ENCODE measurements at places on chromosomes 11 and 22.

GRCh38 chr11:126518972-126519690 lies 163.6 kb downstream of the ST3GAL4 start:
- no peak overlapping the region for H3K4me3 ChIP-seq
- no peak overlapping the region for H3K27ac ChIP-seq
- no peak for DNase-seq
- peaks cover 42% of the 10 kb centered on the region for H3K27me3 ChIP-seq

GRCh38 chr11:44880953-44881352 lies 69.7 kb downstream of the TP53I11 start:
- H3K4me1 ChIP-seq, result peaks cover 6% of the 10 kb centered on the region
- no peak overlapping the region for H3K27ac ChIP-seq
- DNase-seq, result no peak
- H3K27me3 ChIP-seq, result peaks cover 91% of the 10 kb centered on the region

DNA sequence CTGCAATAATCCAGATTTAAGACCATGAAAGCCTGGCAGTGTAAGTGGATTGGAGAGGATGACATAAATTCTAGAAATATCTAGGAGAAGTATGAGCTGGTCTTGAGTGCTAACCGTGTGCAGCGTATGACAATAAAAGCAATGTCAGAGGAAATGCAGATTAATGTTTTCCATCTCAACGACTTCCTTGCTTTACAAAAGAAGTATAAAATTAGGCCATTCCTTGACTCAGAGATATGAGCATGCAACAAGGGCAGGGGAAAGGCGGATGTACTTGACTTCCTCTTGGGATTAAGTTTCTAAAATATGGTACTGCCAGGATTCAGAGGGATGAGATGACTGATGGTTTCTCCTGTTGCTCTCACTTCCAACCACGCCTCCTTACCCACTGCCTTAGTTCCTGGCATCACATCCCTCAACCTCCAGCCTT lies 32.3 kb downstream of the ADAMTS15 start:
- no peak overlapping the region for H3K27ac ChIP-seq
- no peak overlapping the region for H3K4me3 ChIP-seq
- no peaks in the 10 kb centered on the region for H3K36me3 ChIP-seq
- no peaks in the 10 kb centered on the region for H3K27me3 ChIP-seq
- peak; percentile 58 for DNase-seq

- no peak overlapping the region for H3K4me3 ChIP-seq
- H3K4me1 ChIP-seq, result peaks cover 14% of the 10 kb centered on the region
- no peaks in the 10 kb centered on the region for H3K27me3 ChIP-seq
- H3K36me3 ChIP-seq, result no peaks in the 10 kb centered on the region
- DNase-seq, result no peak
- H3K27ac ChIP-seq, result no peak overlapping the region
Measured at GRCh38 chr22:33572086-33572485, 348.2 kb downstream of the LARGE1 start.

DNA sequence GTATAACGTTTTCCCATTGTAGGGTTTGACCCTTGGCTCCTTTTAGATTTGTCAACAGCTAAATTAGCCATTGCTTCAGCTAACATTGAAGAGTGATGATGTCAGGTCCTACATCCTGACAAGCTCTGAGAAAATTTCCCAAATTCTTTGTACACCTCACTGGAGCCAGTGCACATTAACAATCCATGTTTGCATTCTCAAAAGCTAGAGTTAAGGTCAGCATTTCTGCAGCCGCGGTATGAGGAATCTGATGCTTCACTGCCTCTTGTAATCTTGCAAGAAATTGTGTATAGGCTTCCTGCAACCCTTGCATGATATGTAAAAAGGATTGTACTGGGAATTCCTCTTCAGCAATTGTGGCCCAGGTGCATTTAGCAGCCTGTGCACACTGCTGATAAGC lies 33.1 kb upstream of the NCAM1 start:
- no peaks in the 10 kb centered on the region for H3K36me3 ChIP-seq
- no peak for DNase-seq
- no peak overlapping the region for H3K27ac ChIP-seq
- no peak overlapping the region for H3K4me3 ChIP-seq

- no peaks in the 10 kb centered on the region for H3K27me3 ChIP-seq
- peaks cover 8% of the 10 kb centered on the region for H3K36me3 ChIP-seq
- no peak overlapping the region for H3K4me3 ChIP-seq
- H3K4me1 ChIP-seq, result no peaks in the 10 kb centered on the region
Measured at GRCh38 chr11:3816673-3817072, 8.3 kb downstream of the PGAP2 start.

- H3K4me3 ChIP-seq, result no peak overlapping the region
- H3K4me1 ChIP-seq, result no peaks in the 10 kb centered on the region
- H3K27ac ChIP-seq, result no peak overlapping the region
- H3K36me3 ChIP-seq, result peaks cover 5% of the 10 kb centered on the region
- no peak for DNase-seq
Measured at GRCh38 chr22:50610041-50610451, 9.5 kb downstream of the MAPK8IP2 start.

DNA sequence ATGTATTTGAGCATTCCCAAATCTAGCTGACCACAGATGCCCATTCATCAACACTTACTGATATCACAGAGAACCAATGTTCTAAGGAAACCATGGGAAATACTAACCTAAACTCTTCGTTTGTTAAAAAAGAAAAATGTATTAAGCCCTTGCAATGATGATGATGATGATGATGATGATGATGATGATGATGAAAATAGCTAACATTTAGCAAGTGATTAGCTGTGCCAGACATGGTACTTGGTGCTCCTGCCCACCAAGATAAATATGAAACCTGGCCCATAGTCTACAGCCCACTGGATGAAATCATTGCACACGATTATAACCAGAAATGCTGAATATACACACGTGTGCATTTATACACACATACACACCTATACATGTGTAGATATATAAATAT lies 37.5 kb downstream of the SMCO4 start:
- no peaks in the 10 kb centered on the region for H3K36me3 ChIP-seq
- DNase-seq, result no peak
- no peak overlapping the region for H3K4me3 ChIP-seq
- no peak overlapping the region for H3K27ac ChIP-seq
- H3K4me1 ChIP-seq, result peaks cover 4% of the 10 kb centered on the region
- H3K27me3 ChIP-seq, result no peaks in the 10 kb centered on the region

- H3K4me1 ChIP-seq, result no peaks in the 10 kb centered on the region
- H3K27me3 ChIP-seq, result no peaks in the 10 kb centered on the region
- peaks cover 93% of the 10 kb centered on the region for H3K36me3 ChIP-seq
- DNase-seq, result peak; percentile 58
Measured at GRCh38 chr11:104946907-104947306, 21.5 kb downstream of the CASP4 start.

DNA sequence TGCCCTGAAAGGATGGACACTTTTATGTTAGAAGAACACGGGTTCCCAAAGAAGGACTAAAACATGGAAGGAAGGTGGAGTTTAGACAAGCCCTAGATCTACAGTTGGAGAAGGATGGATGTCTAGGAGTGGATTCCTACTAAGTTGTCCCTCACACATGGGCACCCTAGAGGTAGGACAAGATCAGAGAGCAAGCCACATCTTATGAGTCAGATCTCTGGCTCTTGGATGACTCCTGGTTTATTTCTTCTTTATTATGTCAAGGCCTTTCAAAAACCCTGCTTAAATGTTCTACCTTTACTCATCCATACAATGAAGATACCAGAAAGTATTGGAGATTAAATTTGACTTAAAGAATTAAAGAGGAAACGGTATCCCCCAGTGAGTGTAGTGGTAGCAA lies 34.4 kb downstream of the PRCP start:
- H3K4me1 ChIP-seq, result no peaks in the 10 kb centered on the region
- no peaks in the 10 kb centered on the region for H3K36me3 ChIP-seq
- no peak overlapping the region for H3K27ac ChIP-seq
- H3K27me3 ChIP-seq, result no peaks in the 10 kb centered on the region
- peak; percentile 23 for DNase-seq
- H3K4me3 ChIP-seq, result no peak overlapping the region

DNA sequence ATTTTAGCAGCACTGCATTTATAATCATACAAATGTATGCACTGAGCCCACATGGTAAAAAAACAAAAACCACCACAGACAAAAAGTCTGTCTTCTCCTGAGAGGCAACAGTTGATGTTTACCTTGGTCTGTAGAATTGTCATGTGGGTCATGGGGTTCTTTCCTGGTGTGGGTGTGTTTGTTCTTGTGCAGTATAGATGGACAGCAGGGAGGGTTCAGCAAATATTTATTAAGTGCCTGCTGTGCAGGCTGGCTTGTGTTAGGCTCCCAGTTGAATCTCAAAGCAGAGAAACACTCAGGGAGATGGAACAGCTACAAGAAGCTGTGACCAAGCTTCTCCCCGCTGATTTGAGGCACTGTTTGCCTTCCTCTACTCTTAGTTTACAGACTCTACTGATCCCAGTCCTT lies 82.2 kb downstream of the PISD start:
- no peak overlapping the region for H3K4me3 ChIP-seq
- H3K36me3 ChIP-seq, result peaks cover 24% of the 10 kb centered on the region
- no peaks in the 10 kb centered on the region for H3K27me3 ChIP-seq
- H3K27ac ChIP-seq, result no peak overlapping the region

GRCh38 chr11:95076416-95076815 lies 9.7 kb downstream of the SRSF8 start:
- peaks cover 5% of the 10 kb centered on the region for H3K4me1 ChIP-seq
- H3K27ac ChIP-seq, result no peak overlapping the region
- no peak overlapping the region for H3K4me3 ChIP-seq
- peak; percentile 53 for DNase-seq
- no peaks in the 10 kb centered on the region for H3K36me3 ChIP-seq

GRCh38 chr22:39923696-39924095 lies 22.8 kb downstream of the GRAP2 start:
- no peak for DNase-seq
- no peaks in the 10 kb centered on the region for H3K4me1 ChIP-seq
- H3K36me3 ChIP-seq, result no peaks in the 10 kb centered on the region
- peaks cover 66% of the 10 kb centered on the region for H3K27me3 ChIP-seq
- H3K4me3 ChIP-seq, result no peak overlapping the region

- no peaks in the 10 kb centered on the region for H3K36me3 ChIP-seq
- peaks cover 6% of the 10 kb centered on the region for H3K4me1 ChIP-seq
- no peak overlapping the region for H3K4me3 ChIP-seq
- H3K27ac ChIP-seq, result no peak overlapping the region
Measured at GRCh38 chr11:32884023-32884422, 8.6 kb upstream of the QSER1 start.

DNA sequence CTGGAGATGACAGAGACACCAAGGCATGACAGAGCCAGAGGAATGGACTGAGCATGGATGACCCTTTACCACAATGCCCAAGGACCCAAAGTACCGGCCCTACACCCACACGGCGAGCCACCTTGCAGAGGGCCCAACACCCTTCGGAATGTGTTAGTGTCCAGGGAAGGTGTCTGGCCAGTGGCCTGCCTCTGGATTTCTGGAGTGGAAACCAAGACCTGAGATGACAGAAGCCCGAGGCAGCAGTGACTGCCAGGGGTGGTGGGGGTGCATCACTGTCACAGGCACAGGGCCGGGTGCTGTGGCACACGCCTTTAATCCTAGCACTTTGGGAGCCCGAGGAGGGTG lies 28.7 kb downstream of the PDGFB start:
- H3K4me3 ChIP-seq, result no peak overlapping the region
- no peak overlapping the region for H3K27ac ChIP-seq
- no peaks in the 10 kb centered on the region for H3K27me3 ChIP-seq
- no peaks in the 10 kb centered on the region for H3K36me3 ChIP-seq
- peaks cover 34% of the 10 kb centered on the region for H3K4me1 ChIP-seq

- H3K27me3 ChIP-seq, result no peaks in the 10 kb centered on the region
- DNase-seq, result no peak
- H3K4me3 ChIP-seq, result no peak overlapping the region
- no peak overlapping the region for H3K27ac ChIP-seq
- H3K36me3 ChIP-seq, result no peaks in the 10 kb centered on the region
Measured at GRCh38 chr22:47329727-47330650, 567.5 kb downstream of the TBC1D22A start.

DNA sequence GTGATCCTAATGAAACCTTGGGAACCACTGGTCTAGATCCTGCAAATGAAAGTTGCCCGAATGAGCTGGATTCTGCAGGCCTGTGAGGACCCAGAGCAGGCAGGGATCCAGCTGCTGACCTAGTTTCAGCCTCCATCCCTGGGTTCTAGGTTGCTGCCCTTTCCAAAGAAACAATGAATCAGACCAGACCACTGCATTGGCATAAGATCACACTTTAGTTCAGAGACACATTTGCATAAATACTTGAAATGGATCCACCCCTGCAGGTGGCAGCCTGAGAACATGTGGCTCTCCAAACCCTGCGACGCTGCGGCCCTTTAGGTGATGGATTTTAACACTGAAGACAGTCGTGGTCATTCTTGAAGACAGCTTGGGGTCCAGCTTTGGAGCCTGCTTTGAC lies 23.7 kb downstream of the ADAMTS8 start:
- DNase-seq, result no peak
- H3K4me1 ChIP-seq, result peaks cover 19% of the 10 kb centered on the region
- no peak overlapping the region for H3K4me3 ChIP-seq
- no peak overlapping the region for H3K27ac ChIP-seq

DNA sequence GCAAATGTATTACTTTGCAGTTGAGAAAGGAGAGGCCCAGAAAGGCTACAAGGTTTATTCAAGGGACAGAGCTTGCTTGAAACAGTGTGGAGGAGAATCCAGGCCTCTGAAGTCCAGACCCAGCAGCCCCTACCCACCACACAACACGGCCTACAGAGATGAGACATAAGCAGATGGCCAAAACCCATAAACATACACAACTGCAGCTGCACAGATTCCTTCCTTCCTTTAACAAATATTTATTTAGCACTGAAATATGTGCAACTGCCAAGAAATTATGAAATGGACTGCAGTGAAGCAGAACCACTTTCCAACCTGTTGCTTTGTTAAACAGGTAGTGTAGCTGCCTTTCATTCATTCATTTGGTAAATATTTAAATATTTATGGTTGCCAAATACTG lies 122.3 kb downstream of the SPATA19 start:
- no peak overlapping the region for H3K4me3 ChIP-seq
- no peaks in the 10 kb centered on the region for H3K4me1 ChIP-seq
- DNase-seq, result no peak

- H3K27me3 ChIP-seq, result no peaks in the 10 kb centered on the region
- H3K4me3 ChIP-seq, result no peak overlapping the region
- peaks cover 4% of the 10 kb centered on the region for H3K4me1 ChIP-seq
- DNase-seq, result no peak
- no peak overlapping the region for H3K27ac ChIP-seq
Measured at GRCh38 chr11:47437746-47438418, 11.1 kb downstream of the RAPSN start.

DNA sequence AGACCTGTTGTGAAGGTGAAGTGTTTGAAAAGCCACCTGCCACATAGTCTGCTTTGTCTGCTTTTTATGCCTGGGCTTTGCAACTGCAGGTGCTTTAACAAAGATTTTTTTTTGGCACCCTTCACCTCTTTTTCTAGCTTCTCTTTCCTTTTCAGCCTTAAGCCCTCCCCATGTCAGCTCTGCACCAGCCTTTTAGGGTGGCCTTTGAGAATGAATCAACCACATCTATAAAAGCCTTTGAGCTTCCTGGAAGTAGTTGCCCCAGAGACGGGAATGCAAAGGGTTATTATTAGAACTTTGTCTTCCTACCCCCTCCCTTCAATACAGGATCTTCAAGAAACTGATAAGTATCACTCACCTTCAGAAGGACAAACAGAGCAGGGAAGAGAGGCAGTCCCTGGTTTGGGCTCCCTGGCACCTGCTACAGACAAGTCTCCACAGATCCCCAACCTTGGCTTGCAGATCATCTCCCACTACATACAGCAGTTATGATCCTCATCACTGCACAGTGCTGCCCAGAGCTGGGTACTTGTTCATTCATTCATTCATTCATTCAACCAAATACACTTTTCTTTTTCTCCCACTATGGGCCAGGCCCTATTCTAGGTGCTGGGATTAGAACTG lies 8.0 kb downstream of the PVALB start:
- H3K4me3 ChIP-seq, result no peak overlapping the region
- H3K27ac ChIP-seq, result no peak overlapping the region

Measured in mesenchymal stem cell (in vitro differentiated cells and primary cell).